A172 (cell line): ENCODE measurements at places on chromosomes 3 and 15. TPM values are rescaled to one million over a fixed set of nuclear protein-coding genes. Genes with fewer than 3 reads are reported as not detected.

RTP3 gene
- total RNA-seq, result not detected in 2 replicates

CCR2 gene
- total RNA-seq, result not detected in 2 replicates

VILL gene
- total RNA-seq, result 0.07 and 1.7 TPM in 2 replicates

SOX2 gene
- 3.4 and 4.3 TPM in 2 replicates for total RNA-seq

PLAAT1 gene
- total RNA-seq, result 7.5 and 29.3 TPM in 2 replicates

ACVR2B gene
- 1.2 and 1.3 TPM in 2 replicates for total RNA-seq

BOC gene
- total RNA-seq, result 3.1 and 4.5 TPM in 2 replicates

IL12A gene
- total RNA-seq, result 2.0 and 9.1 TPM in 2 replicates

ALS2CL gene
- total RNA-seq, result 5.4 and 5.6 TPM in 2 replicates

ZNF660 gene
- not detected in 2 replicates for total RNA-seq

HTR3E gene
- total RNA-seq, result not detected in 2 replicates

GRM2 gene
- total RNA-seq, result not detected in 2 replicates

TJP1 gene
- total RNA-seq, result 26.1 and 41.7 TPM in 2 replicates

ALG3 gene
- 57.5 and 68.3 TPM in 2 replicates for total RNA-seq

GRCh38 chr3:141105828-141106628, 54.9 kb downstream of the SPSB4 start:
- peak; percentile 66 for DNase-seq

DNA sequence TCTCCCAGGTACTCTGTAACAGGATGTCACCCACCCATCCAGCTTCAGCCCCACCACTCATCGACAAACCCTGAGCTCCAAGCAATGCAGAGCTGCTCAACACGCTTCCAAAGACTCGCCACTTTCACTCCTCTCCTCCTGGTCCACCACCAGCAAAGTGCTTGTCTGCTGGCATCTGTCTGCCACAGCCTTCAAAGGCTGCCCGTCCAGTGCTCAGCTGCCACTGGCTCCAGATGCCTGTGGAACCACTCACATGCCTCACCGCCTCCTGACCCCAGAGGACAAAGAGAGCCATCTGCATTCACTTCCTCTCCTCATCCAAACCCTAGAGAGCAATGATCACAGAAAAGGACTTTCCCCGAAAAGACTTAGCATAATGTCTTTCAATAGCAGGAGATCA, 109.5 kb upstream of the OCA2 start:
- no peak for DNase-seq

DNA sequence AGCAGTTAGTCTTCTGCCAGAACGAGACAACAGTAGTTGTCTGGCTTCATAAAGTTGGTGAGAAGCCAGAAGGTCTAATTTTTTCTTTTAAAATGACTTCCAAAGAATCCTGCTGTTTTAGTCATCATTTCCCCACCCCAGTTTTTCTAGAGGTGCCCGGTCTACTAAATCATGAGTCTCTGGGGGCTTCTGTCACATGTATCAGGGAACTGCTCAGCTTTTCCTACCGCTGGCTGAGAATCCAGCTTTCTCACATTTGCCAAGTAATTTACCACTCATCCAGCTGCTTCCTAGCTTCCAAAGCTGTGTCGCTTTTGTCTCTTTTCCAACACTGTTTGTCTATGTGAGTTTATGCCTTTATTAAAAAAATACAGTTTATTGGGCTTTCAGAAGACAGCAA, 183.3 kb downstream of the NSUN3 start:
- DNase-seq, result no peak

DNA sequence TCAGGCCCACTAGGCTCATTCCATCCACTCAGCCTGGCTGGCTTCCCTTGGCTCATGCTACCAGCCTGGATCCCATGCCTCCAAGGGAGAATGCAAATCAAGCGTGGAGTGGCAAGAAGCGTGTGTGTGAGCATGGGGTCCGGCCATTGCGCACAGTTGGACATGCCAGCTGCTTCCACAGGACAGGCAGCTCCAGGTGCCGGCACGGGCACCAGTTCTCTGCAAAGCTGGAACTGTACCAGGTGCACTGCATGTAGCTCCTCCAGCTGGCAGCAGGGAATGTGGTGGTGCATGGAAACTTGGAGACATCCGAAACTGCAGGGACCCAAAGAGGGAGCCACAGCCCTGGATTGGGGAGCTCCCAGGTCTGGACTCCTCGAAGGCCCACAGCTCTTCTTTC, 449.8 kb downstream of the EPHA6 start:
- no peak for DNase-seq

- DNase-seq, result no peak
These were observed 178.8 kb downstream of the POTEB3 start for GRCh38 chr15:21261396-21261964.

GRCh38 chr3:66860771-66861170, 137.3 kb upstream of the KBTBD8 start:
- DNase-seq, result no peak

- peak; percentile 50 for DNase-seq
These were observed at the start of gene NR2C2 for GRCh38 chr3:14947100-14947885. NR2C2 (plus strand) TSS chr3:14947583; CDS start chr3:15003915, 56,332 bp downstream.

GRCh38 chr3:193783166-193783896, 190.3 kb downstream of the OPA1 start:
- DNase-seq, result peak; percentile 55

- peak; percentile 93 for DNase-seq
These were observed 306.7 kb downstream of the LRTM1 start for GRCh38 chr3:54621184-54621583.

GRCh38 chr15:85743392-85744055, 51.2 kb downstream of the KLHL25 start:
- no peak for DNase-seq

DNA sequence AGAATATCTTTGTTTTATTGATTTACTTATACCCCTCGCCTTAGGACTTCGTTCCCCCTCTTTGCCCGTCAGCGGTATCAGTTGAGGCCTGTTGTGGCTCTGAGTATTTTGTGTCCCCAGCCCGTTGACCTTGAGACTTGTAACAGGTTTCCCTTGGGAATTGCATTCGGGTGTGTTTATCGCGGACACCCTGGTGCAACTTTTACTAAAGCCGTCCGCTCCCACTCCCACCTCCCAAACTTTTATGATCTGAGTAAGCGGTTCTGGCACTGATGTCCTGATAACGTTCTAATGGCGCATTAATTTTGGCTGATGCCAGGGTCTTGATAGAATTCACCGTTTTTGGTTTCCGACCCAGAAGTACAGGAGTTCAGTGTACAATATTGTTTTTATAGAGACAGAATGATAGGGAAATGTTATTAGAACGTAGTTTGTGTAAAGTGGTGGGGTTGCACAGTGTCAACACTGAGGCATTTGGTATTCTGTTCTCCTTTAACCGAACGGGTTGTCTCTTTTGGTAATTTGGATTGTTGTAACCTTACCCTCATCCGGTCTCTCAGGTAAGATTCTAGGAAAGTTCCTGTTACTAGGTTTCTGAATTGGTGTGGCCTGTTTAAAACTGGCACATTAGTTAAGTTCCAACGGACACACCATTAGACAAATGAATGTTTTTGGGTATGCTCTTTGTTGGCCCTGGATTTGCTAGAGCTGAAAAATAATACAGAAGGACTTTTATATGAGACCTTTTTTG, 47.8 kb downstream of the OIP5 start:
- DNase-seq, result peak; percentile 33

DNA sequence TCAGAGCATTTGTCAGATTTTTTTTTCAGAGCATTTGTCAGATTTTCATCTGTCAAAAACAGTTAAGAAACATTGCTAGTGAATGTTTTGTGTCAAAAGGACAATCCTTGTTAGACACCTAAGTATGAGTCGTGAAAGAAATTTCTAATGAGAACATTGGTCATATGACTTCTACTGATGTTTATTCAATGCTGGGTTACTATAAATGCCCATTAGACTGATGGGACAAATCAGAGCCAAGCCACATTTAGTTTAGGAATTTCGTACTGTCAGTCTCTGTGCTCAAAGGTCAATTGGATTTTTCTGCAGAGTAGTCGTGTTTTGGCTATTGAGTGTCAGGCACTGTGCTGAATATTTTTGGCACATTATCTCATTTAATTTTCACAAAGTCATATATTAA, 31.6 kb downstream of the TSC22D2 start:
- DNase-seq, result no peak

DNA sequence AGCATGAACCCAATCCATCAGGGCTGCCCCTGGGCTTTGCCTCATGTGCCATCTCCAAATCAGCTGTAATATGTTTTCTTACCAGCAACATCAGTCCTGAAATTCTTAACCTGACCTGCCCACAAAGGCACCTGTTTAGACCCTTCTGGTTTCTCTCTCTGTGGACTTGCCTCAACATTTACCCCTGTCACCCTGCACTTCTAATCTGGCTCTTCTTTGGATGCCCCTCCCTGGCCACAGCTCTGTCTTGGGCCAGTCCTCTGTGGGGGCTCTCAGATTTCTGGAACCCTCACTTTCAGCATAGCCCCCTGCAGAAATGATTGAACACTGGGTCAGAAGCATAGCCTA, 168.7 kb upstream of the STAC start:
- DNase-seq, result no peak

DNA sequence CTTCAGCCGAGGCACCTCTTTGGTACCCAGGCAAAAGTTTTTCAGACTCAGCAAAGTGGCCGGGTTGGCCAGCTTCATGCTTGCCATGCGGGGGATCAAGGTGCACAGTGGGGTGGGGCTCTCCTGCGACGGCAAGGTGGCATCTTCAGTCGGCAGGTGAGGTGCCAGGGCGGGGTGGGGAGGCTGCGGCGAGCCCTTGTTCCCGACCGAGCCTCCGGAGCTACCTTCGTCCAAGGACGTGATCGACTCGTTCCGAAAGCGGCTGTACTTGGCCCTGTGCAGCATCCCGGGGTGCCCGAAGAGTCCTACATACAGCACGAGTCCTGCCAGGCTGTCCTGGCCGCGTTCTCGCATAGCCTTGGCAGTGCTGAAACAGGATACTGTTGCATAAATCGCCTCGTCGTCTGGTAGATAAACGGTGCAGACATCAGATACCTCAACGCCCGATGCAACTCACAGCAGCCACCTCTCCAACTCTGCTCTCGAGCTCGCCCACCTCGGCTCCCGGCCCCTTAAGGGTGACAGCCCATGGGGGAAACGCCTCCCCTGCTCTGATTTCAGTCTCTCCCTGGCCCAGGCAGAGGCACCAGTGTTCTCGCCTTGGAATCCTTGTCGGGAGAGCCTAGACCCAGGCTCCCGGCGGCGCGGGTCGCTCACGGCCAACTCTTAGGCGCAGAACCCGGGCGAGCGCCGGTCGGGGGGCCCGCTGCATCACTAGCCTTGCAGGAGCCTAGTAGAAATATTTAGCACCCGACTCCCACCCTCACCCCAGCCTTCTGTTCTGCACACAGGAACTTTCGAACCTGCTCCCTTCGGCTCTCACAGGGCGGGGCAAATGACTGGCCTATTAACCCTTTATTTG, 826 bp downstream of the SHC4 start:
- DNase-seq, result peak; percentile 23

DNA sequence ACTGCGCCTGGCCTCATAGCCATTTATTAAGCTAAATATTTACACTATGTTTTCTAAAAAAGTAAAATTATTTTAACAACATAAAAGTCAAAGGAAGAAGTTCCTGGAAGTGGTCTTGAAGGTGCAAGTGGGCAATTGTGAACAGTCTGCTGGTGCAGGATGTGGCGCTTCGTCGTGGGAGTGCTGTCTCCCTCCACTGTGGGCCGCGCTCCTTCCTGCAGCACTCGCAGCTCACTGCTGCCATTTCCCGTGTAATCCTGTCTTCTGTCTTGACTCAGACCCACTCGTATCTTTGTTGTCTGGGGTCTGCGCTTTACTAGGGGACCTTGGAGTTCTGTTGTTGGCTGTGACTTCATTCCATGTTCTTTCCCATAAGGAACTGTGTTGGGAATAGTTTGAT, 56.3 kb downstream of the APBA2 start:
- DNase-seq, result no peak

- DNase-seq, result no peak
These were observed 254.2 kb upstream of the NR2F2 start for GRCh38 chr15:96076350-96076749.

DNA sequence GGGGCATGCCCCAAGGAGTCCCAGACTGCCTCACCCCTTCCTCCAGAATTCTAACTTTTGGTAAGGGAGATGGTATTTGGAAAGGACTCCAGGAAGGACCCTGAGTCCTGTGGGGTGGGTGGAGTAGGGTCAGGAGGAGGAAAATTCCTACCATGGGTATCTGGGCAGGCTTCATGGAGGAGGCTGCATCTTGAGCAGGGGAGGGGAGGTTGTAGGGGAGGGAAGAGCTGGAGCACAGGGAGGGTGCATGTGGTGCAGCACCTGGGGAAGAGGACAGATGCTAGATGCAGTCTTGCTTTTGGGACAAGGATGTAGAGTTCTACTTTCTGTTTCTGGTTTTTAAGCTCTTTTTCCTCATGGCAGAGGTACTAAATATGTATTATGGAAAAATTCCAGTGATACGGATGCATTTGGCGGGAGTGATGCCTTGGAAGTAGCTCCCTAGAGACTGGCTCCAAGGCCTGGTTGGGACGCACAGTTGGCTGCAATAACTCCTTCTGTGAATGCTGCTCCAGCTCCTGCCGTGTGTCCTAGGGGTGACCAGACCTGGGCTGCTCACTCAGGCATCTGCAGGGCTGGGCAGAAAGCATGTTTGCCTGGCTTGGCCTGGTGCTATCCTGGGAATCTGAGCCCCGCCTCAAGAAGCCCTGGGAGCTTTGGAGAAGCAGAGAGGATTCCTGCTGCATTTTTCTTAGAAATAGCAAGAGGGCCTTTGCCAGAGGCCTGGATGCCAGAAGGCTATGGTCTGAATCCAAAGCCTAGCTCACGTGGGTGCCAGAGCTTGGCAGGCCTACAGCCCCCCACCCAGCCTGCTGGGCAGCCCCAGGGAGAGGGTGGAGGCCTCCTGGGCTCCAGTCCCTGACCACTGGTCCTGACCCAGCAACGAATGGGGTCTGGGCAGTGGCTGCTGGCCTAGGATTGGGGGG, 10.1 kb downstream of the SEMA3F start:
- no peak for DNase-seq

- DNase-seq, result no peak
These were observed 346.6 kb downstream of the CNTN6 start for GRCh38 chr3:1439395-1439794.

DNA sequence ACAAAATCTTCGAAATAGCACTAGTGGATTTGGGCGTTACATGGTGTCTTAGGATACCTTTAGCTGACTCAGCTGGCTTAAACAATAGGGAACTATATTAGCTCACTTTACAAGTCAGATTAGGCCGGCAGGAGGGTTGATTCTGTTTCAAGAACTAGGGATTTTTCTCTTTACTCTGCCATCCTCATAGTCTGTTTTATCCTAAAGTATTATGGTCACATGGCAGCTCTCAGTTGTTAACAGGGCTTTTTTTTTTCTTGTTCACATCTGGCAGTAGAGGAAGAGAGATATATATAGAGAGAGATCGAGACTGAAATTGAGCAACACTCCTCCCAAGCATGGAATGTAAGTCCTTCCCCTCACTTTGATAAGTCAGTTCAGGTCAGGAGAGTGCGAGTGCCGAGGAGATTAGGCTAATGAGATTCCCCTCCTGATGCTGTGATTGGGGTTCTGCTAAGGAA, 32.9 kb downstream of the CHP1 start:
- DNase-seq, result no peak
